ENCODE measurements at places on chromosomes 11 and 22. TPM values are rescaled to one million over a fixed set of nuclear protein-coding genes. Genes with fewer than 3 reads are reported as not detected.

DNA sequence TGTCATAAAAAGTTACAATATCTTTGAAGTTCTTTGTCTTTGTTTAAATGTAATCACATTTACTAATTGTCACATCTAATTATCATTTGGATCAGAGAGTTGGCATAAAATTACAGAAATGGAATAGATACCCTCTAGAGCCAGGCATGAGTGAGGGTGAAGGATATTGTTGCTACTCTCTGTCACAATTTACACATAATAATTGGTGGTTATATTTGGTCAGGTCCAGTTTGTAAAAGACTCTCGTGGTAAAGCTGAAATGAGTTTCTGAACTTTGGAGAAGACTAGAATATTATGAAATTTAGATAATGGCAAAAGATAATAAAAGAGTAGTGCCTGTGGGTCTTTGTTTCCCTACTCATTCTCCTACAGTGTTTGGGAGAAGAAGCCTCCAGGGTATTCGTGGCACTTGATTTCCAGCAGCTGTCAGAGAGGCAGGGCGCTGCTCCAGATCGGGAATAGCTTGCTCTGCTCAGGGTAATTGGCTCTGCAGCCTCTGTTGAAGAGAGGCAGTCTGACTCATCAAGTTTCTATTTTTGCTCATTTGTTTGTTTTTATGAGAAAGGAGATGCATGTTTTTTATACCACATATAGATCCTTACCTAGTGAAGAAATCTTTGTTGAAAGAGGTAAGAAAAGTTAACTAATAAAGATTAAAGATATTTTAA, 349.9 kb downstream of the CNTN5 start:
- DNase-seq: no peak

GRCh38 chr11:95989076-95989605, 65.2 kb upstream of the MTMR2 start:
- DNase-seq: no peak

DNA sequence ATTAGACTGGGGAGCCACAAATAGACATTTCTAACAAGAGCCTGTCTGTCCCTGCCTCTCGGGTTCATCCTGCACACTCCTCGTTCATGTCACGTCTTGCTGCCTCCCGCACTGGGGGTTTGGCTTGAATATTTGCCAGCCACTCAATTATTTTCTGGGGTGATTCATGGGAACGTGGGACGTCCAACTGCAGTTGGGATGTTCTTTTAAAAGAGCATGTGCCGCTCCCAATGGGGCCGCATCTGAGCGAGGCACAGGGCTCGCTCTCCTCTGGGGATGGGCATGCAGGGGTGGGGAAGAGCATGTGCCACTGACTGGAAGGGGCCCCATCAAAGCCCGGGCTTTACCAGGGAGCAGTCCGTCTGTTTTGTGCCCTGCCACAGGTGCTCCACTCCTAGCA, 43.4 kb downstream of the PARVG start:
- DNase-seq: no peak

DNA sequence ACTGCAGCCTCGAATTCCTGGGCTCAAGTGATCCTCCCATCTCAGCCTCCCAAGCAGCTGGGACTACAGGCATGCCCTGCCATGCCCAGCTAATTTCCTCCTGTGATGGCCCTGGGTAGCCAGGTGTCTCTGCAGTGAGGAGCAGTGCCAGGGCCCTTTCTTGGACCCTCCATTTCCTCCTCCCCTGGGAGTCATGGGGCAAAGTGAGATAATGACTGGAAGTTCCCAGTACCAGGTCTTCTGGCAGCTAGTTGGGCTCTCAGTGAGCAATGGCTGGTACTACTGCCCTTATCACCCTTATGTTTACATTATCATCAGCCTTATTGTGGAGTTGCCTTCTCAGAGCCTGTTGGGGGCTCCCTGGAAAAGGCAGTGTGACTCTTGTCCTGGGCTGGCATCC, 17.6 kb downstream of the DAGLA start:
- DNase-seq: no peak

DNA sequence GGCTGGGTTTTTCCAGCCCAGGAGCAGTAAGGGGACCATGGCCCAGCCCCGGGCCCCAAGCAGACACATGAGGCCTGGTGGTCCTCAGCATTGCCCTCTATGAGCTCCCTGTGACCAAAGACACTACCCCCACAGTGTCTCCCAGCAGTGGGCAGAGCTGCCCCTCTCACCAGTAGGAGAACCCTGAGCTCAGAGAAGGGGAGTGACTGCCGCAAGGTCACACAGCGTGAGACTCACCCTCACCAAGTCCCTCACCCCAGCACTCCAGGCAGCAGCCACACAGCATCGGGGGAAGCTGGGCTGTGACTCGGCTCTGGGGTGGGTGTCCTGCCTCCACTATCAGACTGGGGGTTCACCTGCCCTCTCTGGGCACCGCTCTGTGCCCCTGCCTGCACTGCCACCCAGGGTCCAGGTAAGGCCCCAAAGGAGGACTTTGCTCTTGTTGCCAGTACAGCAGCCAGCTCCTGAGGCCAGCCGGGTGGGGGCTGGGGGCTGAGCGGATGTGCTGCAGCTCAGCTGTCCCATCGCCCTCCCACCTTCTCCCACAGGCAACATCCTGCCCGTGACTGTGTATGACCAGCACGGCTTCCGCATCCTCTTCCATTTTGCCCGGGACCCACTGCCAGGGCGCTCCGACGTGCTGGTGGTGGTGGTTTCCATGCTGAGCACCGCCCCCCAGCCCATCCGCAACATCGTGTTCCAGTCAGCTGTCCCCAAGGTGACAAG, 7.9 kb upstream of the SH3BP1 start:
- DNase-seq: no peak

- DNase-seq: no peak
Observed at GRCh38 chr22:50425179-50425916, 49.5 kb downstream of the SBF1 start.

DNA sequence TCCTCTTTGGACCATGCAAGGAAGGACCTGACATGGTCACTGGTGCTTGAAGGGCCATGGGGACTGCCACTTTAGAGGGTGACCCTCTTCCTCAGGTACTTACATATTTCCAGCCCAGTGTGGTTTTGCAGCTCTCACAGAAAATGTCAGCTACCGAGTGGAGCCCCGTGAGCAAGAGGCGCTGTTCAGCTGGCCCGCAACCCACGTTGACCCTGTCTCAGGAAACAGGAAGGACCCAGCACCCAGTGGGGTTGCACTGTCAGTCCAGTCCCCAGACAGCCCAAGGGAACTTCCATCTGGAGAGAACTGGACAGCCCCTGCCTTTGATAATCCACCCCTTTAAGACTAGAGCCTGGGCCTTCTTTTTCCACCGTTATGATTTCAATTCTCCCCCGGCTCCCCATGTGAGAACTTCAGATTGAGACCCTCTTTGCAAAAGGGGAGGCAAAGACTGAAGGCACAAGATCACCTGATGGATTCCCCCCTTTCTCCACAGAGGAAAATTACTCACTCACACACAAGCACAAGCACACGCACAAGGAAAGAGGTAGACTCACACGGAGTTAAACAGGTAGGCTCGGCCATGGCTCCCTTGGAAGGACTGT, 3.4 kb downstream of the YPEL4 start:
- DNase-seq: no peak

DNA sequence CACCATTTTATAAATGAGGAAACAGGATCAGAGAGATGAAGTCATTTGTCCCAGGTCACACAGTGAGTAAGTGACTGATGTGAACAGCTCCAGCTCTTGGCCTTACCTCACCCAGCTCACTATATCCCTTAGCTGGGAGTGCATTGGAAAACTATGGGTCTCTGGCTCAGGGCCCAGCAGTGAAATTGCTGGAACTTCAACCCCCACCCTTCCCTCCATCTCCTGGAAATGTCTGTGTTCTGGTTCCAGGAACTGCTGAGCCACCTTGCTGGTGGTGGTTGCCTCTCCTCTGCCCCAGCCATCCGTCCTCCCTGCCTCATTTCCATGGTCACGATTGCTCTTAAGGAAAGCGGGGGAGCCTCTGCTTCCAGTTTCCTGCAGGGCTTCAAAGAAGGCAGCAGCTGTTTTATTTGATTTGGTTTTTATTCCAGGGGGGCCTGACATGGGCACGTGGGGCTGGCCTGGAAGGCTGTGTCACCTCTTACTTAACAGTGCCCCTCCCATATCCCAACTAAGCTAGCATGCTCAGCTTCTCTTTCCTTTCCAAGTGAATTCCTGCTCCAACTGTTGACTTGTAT, 46.2 kb upstream of the CSTF3 start:
- DNase-seq: no peak

GRCh38 chr22:18065256-18065655, 12.5 kb upstream of the PEX26 start:
- no peak for DNase-seq

- no peak for DNase-seq
Observed at GRCh38 chr11:85123752-85124231, 503.4 kb downstream of the DLG2 start.

DNA sequence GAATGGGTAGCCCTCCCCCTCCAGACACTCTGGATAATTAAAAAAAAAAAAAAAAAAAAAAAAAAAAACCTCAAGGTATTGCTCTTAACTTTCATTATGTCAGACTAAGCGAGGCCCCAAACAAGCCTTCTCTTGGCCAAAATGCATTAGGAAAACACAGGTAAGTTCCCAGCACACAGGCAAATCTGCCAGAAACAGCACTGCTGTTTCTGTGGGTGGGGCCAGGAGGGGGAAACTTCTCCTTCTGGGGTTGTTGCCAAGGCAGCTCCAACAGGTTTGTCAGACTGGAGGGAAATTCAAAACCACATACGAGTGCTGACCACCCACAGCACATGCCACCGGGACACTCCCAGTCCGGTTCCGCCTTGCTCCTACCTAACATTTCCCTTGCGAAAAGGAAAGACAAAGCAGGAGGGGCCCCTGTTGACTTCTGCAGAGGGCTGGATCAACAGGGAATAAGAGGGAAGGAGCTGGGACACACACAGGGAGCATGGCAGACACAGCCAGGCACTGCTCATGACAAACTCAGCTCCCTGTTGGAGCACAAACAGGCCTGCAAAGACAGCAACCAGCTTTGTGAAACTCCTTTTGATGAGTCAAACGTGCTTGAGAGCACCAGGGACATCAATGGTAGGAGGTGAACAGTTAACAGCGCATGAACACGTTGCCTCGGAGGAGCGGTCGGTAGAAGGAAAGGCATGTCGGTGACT, 55.0 kb downstream of the MYH9 start:
- DNase-seq: peak; percentile 63

The LYVE1 gene
- not detected for polyA plus RNA-seq

DNA sequence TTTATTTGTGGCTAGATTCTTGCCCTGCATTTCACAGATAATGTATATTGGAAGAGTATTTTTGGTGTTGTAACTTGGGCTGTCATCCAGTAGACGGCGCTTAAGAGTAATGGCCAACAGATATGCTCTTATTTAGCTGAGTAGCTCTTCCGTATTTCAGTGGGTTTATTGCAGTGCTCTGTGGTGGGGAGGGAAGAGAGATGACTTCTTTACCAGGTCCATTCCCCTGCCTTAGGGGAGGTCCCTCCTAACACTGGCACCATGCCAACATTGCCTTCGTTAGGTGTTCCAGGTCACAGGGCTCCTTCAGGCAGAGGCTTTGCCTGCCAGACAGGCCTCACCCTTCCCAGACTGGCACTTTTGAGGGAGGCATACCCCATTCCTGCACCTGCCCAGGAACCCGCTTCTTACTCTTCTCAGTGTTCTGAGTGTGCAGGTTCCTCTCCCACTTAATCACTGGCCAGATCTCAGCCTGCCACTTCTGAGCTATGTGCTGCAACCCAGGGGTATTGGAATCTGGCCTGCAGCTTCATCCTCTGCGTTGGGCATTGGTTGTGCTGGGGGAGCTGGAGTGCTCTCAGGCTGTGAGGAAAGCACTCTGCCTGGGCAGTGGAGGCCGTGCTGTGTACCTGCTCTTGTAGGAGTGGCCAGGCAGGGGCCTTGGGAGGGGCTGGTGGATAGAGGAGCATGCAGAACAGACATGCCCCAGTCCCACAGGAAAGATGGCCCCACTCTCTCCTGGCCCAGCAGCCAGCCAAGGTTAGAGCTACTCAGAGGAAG, 29.4 kb upstream of the SLN start:
- DNase-seq: no peak

The MMP13 gene
- polyA plus RNA-seq: not detected

- DNase-seq: no peak
Observed at GRCh38 chr11:73872749-73873357, 3.8 kb downstream of the COA4 start.

The SPTBN2 gene
- not detected for polyA plus RNA-seq

GRCh38 chr11:69170704-69171103, 15.0 kb downstream of the SMIM38 start:
- no peak for DNase-seq

The BEST1 gene
- 1.2 TPM for polyA plus RNA-seq

The IL18 gene
- not detected for polyA plus RNA-seq

- no peak for DNase-seq
Observed at GRCh38 chr11:43359422-43359818, 700 bp downstream of the TTC17 start.

The LMNTD2 gene
- polyA plus RNA-seq: 0.87 TPM

GRCh38 chr22:37435970-37436603, 8.8 kb upstream of the ELFN2 start:
- DNase-seq: no peak

- no peak for DNase-seq
Observed at GRCh38 chr11:31841435-31841834, 30.3 kb upstream of the PAX6 start.

- DNase-seq: no peak
Observed at GRCh38 chr11:86736291-86737143, 63.8 kb upstream of the PRSS23 start.

DNA sequence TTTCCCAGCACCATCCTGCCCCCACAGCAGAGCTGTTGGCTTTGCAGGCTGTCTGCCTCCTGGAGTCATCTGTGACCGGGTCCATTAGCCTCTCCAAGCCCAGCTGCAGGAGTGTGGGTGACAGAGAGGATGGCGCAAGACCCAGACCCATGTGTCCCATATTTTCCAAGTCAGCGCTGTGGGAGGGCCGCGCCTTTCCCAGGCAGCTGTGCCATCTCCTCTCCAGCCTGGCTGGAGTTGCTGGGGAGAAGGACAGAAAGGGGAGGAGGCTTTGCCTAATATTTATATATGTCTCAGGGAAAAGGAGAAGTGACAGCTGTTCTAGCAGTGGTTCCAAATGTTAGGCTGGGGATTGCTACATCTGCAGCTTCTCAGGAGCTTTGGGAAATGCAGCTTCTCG, 15.7 kb downstream of the DTX4 start:
- DNase-seq: no peak

DNA sequence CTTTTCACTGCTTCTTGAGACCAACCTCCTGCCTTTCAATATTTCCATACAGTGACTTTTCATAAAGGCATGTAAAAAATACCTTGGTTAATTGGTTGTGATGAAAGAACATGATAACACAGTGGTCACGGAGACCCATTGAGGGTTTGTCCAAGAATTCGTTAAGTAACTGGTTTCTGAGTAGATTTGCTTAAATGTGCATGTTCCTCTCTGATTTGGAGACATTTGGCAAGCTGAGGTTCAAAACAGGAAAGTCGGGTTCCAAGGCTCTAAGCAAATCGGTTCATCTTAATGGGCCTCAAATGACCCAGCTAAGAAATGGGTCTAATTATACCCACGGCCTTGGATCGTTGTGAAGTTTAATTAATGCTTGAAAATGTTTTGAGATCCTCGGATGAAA, 36.9 kb upstream of the CCND1 start:
- no peak for DNase-seq

GRCh38 chr22:32202539-32203180, 2.2 kb downstream of the RFPL2 start:
- DNase-seq: no peak

GRCh38 chr22:31288496-31289240, 3.6 kb downstream of the PIK3IP1 start:
- no peak for DNase-seq

- DNase-seq: no peak
Observed at GRCh38 chr22:27420817-27421361, 380.7 kb downstream of the MN1 start.

The GSTT2 gene
- polyA plus RNA-seq: not detected

The FOXRED2 gene
- polyA plus RNA-seq: 0.44 TPM

- DNase-seq: no peak
Observed at GRCh38 chr11:118984825-118985224, 13.1 kb upstream of the CENATAC start.

The HTR3B gene
- polyA plus RNA-seq: not detected

Data from CD4-positive, CD25-positive, alpha-beta regulatory T cell (primary cell).